Myometrial cell (primary cell): ENCODE measurements at places on chromosomes 1 and 21. TPM values are rescaled to one million over a fixed set of nuclear protein-coding genes. Genes with fewer than 3 reads are reported as not detected.

Gene NFYC
- 34.9 and 40.6 TPM in 2 replicates for total RNA-seq

Gene RAB25
- total RNA-seq = not detected in 2 replicates

Gene AVPR1B
- total RNA-seq = not detected in 2 replicates

Gene EPHA10
- total RNA-seq = not detected in 2 replicates

Gene PRDX1
- 677 and 840 TPM in 2 replicates for total RNA-seq

Gene CITED4
- total RNA-seq = 8.7 and 10.4 TPM in 2 replicates

Gene TRNAU1AP
- total RNA-seq = 32.6 and 45.3 TPM in 2 replicates

Gene PCBP3
- 2.3 and 2.9 TPM in 2 replicates for total RNA-seq

Gene TFF3
- not detected in 2 replicates for total RNA-seq

Gene LRRC39
- total RNA-seq = not detected in 2 replicates

Gene ARHGAP30
- not detected in 2 replicates for total RNA-seq

Gene RCSD1
- total RNA-seq = 0.18 and 0.29 TPM in 2 replicates

Gene HRNR
- not detected in 2 replicates for total RNA-seq

Gene DCDC2B
- total RNA-seq = not detected in 2 replicates
